NCI-H748 treated with DMSO at 0.1 percent for 48 hours (cell line): ENCODE measurements at places on chromosomes 1 and 21.
A peak's percentile ranks its signal among the peaks of the same experiment; 100 is the strongest.

DNA sequence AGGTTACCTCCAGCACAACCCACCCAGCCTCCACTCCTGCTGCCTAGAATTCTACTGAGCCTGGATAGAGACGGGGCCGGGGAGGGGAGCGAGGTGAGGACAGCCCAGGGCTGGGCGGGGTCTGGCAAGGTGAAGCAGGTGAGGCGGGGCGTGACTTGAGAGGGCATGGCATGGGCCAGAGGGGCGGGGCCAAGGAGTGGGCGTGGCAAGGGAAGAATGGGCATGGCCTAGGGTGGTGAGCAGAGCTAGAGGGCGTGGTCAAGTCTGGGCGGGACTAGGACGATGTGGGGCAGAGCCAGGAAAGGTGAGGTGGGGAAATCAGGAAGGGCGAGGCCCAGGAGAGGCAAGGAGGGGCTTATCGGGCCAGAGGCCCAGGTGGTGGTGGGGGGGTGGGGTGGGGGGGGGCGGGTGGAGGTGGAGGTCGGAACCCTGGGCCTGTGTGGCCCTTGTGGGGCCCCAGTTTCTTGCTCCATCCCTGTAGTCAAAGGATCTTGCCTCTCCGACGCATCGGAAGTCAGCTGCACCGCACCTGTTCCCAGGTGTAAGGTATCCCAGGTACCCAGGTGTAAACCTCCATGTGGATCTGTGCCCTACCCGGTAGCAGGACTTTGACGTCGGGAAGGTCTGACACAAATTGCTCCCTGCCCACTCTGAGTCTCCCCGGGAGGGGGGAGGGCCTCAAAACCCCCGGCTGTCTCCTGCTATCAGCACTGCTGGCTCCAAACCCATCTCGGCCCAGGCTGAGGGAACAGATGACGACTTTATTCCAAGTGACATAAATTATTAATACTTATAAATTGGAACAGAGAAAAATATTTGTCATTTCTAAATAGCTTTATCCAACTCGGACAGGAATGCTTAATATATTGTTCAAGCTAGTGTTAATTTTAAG lies 32.9 kb upstream of the UTS2 start:
- DNase-seq = no peak

DNA sequence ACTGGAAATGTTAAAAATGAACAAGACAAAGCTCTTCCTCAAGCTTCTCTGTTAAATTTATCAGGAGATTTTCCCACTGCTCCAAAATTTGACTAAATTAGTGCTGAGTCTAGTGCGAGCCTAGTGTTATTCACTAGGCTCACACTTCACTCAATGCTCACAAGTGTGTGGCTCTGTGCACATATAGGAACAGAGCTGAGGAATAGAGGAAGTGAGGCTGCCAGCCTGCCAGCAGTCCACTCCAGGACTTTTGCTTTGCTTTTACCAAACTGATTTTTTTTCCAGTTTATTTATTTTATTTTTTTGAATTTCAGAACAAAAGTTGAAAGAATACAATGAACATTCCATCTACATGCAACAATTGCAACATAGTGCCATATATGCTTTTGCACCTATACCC lies 87.2 kb downstream of the VAV3 start:
- DNase-seq = no peak

GRCh38 chr1:105101261-105101660 lies 1351.6 kb downstream of the AMY1C start:
- no peak for DNase-seq

DNA sequence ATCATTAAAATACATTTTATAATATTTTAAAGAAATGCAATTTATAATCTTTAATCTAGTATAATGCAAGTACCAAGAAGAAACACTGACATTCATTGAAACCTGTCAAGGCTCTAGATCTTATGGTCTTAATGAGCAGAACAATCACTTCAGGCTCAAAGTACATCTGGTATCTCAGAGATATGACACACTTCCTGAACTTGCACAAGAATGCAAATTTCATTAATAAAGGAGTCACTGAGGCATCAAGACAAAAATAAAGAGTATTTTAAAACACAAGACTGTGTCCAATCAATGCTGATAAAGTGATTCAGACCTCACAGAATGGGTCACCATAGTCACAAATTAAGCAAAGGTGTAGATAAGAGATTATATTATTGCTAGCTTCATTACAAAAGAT lies 178.1 kb downstream of the AK5 start:
- no peak for DNase-seq

- no peak for DNase-seq
Observed at GRCh38 chr1:94651076-94651475, 109.5 kb upstream of the F3 start.

- no peak for DNase-seq
Observed at GRCh38 chr1:86365896-86366295, 30.2 kb downstream of the ODF2L start.

DNA sequence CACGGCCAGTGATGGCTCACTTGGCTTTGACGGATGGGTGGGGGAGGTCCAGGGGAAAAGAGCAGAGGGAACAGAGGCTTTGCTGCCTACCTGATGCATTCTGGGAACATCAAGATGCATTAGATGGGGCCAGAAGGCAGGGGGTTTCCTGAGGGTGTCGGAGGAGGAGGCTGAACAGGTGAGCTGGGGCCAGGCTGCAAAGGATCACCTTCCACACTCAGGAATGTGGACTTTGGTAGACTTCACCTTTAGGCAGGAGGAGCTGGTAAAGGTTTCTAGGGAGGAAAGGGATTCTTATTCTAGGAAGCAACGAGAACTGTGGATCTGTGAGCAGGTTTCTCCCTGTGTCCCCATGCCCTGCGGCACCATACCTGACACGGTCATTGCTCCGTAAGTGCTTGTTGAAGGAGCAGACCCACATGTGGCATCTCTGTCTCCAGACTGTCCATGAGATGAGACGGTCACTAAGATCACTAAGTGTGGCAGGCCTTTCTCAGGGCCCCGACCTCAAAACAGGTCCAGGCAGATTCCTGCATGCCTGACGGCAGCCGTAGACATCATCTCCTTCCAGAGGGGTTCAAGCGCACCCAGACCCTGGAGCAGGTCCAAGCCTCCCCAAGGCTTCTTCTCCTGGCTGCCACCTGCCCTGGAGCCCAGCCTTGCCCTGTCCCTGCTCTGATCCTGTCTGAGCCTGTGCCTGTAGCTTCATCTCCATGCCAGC lies 89.1 kb upstream of the SLC25A33 start:
- DNase-seq = no peak

DNA sequence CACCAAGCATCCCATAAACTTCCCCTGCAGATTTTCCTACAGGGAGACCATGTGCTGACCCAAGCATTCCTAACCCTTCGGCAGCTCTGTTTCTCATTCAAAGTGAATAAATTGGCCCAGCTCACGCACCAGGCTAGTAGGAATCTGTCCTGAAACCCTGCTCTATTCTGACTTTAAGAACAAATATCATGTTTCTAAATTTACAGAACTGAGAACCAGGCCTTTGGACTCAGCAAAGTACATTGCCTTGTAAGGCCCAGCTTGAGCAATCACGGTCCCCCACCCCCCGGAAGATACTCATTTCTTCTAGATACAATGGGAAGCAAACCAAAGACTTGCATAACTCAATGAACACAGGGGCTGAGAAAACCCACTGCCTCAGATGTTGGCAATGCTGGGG lies 160.1 kb upstream of the NFIA start:
- DNase-seq = no peak

DNA sequence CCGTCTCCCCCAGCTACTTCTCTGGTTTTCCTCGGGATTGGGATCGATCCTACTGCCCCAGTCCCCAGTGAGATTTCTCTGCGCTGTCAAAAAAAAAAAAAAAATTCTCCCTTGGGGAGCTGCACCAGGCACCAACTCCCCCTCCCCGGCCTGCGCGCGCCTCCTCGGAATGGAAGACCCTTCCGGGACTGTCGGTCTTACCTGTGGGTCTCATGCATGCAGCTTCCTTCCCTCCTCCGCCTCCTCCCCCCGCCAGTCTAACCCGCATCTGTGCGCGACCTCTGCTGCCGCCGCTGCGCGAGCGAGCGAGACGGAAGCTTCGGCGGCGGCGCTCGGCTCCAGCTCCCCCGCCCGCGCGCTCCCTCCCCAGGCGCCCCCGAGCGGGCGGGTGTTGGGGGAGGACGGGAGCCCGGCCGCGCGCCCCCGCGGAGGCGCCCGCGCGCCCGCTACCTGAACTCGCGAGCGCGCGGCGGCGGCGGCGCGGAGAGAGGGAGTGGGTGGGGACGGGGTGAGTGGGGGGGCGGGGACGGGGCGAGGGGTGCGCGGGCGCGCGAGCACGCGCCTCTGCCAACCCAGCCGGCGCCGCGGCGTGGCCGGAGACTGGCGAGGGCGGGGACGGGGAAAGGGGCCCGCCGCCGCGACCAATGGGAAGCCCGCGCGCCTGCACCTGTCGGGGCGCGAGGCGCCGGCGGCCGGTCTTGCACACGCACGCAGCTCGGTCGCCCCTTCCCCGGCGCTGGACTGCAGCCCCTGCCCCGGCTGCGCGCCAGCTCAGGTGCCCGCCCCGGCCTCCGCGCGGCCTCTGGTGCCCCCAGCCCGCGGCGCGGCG lies at the start of gene SUSD4:
TSS of gene SUSD4 (minus strand) at position 321 of the 829 bp plus-strand sequence. CDS start 751 bp downstream, outside the sequence.
- DNase-seq = peak; percentile 63

DNA sequence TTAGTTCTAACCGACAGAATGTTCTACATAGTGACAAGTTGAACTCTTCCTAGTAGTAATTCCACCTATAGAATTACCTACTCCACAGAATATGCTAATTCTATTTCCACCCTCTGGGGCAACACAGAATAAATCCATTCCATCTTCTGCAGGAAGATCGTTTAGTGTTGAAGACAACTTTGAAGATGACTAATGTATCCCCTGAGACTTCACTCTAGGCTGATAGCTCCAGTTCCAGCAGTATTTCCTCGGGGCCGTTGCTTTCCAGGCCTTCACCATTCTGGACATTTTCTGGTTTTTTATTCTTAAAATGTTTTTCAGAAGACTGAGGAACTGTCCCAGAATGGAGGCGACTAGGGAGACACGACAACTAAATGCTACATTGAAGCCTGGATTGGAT lies 61.0 kb upstream of the CSF1 start:
- no peak for DNase-seq

GRCh38 chr1:228930479-228930957 lies 195.2 kb downstream of the RHOU start:
- no peak for DNase-seq

DNA sequence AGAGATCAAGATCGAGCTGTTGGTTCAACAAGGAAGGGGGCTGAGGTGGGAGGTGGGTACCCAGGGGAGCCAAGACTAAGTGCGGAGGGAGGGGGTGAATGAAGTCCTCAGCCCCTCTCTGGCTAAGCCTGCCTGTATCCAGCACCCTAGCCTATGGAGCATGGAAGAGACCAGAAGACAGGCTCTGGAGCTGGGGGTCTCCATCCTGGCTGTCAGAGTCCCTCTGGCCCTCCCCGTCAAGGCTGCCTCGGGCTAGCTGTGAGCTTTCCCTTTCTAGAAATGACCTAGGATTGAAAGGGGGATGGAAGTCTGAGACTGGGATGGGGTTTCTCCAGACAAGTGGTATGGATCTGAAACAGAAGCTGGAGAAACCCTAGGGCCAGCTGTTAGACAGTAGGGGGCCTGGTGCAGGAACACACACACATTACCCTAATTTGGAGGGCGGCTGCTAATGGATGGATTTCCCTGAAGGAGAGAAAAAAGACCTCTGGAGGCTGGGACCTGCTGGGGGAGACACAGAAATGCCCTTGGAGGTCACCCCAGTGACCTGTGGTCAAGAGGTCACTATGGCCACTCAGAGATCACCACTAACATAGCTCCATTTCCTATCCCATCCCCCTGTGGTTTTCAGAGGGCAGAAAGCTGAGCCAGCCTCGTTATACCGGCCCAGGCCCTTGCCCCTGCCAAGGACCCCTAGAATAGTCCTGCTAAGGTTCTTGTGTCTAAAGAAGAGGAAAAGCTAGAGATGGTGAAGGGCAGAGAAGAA lies 107.8 kb downstream of the TMEM53 start:
- DNase-seq = no peak

DNA sequence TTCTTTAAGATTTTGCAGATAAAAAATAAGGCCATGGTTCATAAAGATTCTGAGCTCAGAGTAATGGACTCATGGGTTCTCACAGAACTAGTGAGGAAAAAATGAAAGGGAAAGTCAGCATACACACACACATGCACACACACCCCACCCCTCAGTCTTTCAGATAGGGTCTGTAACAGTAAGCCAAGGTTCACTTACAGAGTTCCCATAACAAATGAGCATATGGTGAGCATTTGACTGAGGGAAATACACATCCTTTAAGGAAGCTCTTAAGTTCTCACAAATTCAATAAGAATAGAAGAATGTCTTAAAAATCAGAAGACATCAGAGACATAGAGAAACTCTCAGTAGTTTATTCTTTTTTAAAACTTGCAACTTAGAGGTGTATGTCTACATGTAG lies 57.9 kb downstream of the NTMT2 start:
- no peak for DNase-seq

DNA sequence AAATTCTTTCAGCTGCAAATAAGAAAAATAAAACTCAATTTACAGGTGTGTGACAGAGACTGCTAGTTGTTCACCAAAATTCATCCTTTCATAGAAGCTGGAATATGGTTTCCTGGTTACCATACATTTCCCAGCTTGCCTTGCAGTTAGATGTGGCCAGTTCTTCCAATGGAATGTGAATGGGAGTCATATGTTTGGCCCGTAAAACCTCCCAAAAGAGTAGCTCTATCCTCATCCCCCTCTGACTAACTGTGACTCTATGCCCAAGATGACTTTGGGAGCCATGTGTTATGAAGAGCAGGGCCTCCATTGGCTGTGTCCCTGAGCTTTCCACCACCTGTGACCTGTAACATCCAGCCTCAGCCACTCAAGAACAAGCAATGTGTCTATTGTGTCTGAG lies 90.6 kb upstream of the NGF start:
- no peak for DNase-seq

DNA sequence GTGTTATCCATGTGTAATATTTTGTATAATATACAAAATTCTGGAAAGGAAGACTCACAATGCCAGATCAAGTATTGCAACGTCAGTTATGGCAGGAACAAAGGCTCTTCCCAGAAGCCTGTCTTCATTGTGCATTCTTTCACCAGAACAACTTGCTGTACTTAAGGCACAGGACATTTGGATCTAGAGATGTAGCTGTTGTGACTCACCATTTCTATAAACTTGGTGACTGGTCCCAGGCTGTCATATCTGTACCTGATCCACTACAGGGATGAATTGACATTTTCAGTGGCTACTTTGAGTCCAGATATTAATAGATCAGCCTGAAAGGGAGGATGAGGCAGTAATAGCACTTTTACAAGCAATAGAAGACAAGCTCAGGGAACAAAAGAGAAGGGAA lies 299.8 kb downstream of the DISC1 start:
- DNase-seq = no peak

GRCh38 chr1:1788646-1789431 lies 10.6 kb upstream of the NADK start:
- no peak for DNase-seq

DNA sequence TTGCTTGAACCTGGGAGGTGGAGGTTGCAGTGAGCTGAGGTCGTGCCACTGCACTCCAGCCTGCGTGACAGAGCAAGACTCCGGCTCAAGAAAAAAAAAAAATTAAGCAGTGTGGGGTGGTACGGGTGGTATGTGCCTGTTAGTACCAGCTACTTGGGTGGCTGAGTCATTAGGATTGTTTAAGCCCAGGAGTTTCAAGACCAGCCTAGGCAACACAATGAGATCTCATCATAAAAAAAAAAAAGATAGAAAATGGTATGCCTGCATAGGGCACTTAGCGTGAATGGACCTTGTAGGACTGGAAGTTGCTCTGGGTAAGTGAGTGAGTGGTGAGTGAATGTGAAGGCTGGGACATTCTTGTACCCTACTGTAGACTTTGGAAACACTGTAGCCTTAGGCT lies 37.0 kb downstream of the TBCE start:
- no peak for DNase-seq
